ENCODE measurements at places on chromosomes 1 and 21.
A peak's percentile ranks its signal among the peaks of the same experiment; 100 is the strongest.

GRCh38 chr1:116574581-116575291, 3.9 kb upstream of the CD58 start:
- peak; percentile 51 for DNase-seq

DNA sequence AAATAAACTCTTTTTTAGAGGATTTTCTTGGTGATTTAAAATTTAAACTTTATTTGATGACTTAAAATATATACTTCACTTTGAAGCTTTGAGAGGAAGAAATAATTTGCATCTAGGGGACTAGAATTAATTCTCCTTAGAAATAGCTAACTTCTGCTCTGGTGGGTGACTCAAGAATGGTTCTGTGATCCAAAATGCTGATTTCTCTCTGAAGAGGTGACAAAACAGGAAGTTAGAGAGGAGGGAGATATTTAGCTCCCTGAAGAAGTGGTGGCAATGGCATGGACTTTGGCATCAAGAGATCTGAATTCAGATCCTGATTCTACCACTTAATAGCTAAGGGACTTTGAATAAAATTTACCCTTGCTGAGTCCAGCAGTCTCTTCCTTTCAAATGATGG, 125.8 kb upstream of the ATP1B1 start:
- no peak for DNase-seq

GRCh38 chr1:22471610-22472009, 20.0 kb downstream of the ZBTB40 start:
- DNase-seq = no peak

GRCh38 chr1:114033216-114033706, 54.0 kb downstream of the OLFML3 start:
- no peak for DNase-seq

DNA sequence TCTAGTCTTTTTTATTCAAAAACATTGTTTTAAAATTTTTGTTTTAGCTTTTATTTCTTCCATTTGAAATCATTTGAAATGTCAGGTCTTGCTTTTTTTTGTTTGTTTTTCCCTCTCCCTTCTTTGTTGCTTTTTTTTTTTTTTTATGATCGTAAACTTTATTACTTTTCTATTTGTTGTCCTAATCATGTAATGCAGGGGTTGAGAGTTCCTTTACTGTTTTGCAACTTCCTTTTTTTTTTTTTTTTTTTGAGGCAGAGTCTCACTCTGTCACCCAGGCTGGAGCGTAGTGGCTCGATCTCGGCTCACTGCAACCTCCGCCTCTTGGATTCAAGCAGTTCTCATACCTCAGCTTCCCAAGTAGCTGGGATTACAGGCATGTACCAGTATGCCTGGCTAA, 24.8 kb downstream of the IVNS1ABP start:
- no peak for DNase-seq

DNA sequence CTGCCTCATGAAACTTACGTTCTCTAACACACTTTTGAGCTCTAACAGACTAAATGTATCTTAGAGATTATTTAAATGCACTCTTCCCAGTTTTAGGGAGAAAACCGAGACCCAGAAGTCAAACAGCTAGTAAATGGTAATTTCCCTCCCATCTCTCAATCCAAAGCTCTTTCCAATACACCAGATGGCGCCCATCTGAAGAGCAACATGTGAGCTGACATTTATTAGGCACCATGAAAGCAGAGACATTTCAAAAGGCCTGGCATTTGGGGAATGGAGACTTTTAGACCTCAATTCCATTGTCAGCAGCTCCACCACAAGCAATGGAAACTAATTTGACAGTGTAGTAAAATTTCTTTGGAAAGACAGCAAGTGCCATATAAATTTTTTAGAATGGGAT, 191.4 kb downstream of the DAB1 start:
- DNase-seq = no peak

- no peak for DNase-seq
Observed at GRCh38 chr1:118077331-118078045, 107.5 kb downstream of the SPAG17 start.

DNA sequence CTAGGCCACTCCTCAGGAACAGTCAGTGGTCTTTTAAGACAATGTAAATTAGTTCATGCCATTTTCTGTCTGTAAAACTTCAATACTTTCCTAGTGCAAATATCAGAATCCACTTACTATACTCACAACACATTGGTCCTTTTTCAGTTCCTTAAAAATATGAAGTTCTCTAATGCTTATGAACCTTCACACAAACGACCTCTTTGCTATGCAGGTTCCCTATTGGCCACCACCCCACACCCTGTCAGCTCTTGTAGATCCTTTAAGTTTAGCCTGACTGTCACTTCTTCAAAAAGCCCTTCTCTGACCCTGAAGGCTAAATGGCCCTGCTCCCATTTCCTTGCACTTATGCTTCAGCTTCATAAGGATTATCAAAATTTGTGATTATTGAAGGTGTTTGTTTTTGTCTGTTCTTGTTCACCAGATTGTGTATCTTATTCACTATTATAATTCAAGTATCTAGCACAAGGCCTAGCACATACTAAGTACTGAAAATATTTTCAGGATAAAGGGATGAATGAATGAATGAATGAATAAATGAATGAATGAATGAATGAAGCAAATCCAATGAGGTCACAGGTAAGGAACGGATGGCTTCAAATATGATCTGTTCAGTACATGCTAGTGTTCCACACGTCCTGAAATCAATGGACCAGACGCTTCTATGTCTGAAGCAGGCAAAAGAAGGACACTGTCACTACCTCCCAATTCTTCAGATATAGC, 373.9 kb downstream of the VAV3 start:
- no peak for DNase-seq

- no peak for DNase-seq
Observed at GRCh38 chr21:33684923-33685560, 42.7 kb downstream of the ITSN1 start.

Data from activated T-cell treated with anti-CD3 and anti-CD28 coated beads for 48 hours (primary cell).